ENCODE measurements at places on chromosomes 12 and 14.

- DNase-seq, result no peak
Measured at GRCh38 chr14:106507354-106507753, 981.0 kb downstream of the TMEM121 start.

GRCh38 chr14:32078023-32078857 is 1.1 kb downstream of the ARHGAP5 start:
- DNase-seq, result no peak

GRCh38 chr14:74407801-74408154 is 18.2 kb downstream of the SYNDIG1L start:
- DNase-seq, result no peak

GRCh38 chr12:98738002-98738401 is 92.9 kb downstream of the APAF1 start:
- no peak for DNase-seq

GRCh38 chr12:40946612-40947194 is 241.4 kb upstream of the PDZRN4 start:
- DNase-seq, result no peak
